GM13977 (cell line): ENCODE measurements at places on chromosomes 2 and 18.

DNA sequence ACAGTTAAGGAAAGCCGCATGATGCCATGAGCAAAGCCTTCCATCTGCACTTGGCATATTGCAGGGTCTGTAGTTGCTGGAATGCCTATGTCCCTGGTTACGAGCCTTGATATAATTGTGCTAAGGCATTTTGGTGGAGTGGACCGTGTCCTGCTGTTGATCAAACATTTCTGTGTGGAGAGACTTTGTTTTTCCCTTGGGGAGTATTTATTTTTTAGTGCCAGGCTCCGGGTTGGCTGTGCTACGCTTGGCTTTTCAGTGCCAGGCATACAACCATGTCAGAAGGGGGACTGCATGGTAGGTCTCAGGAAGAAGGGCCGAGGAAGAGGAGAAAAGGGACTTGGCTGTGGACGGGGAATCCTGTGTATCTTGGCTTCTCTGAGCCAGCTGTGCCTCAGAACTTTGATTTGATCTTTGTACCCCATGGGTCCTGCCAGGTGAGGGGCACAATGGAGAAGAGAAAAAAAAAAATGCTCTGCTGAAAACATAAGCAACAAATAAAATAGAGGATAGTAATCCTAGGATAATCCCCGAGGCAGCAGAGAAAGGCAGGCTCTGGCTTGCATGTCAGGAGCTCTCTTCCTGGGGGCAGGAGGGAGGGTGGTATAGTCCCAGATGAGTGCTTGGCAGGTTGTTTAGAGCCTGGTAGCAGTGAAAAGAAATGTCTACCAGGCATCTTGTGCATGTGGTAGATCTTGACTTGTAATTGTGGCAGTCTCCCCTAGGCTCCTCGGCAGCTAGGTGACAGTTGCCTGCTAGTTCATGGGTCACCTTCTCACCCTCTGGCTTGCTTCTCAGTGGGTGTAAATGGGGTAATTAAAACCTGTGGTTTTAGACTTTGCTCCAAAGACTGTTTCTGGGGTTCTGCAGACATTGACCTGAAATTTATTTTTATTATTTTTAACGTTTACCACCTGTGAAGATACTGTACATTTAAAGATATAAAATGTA, 233.0 kb downstream of the NEDD4L start:
- no peak for DNase-seq

- no peak for DNase-seq
Observed at GRCh38 chr2:35790292-35790691, 565.3 kb upstream of the CRIM1 start.

DNA sequence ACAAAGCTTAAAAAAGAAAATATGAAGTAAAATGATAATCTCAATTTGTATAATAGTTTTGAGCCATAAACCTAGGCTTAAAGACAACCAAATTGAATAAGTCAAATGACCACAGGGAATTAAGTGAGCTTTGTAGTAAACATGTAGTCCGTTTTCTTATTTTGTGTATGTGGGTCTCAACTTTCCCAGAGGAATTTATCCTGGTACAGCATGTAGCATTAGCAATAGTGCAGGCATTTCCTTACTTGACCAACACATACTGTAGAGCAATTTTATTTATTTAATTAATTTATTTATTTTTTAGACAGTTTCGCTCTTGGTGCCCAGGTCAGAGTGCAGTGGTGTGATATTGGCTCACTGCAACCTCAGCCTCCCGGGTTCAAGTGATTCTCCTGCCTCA, 37.5 kb upstream of the MTCL1 start:
- no peak for DNase-seq

- no peak for DNase-seq
Observed at GRCh38 chr2:238483656-238484055, 56.9 kb downstream of the ASB1 start.

GRCh38 chr2:12742891-12743290, 26.2 kb downstream of the TRIB2 start:
- DNase-seq: no peak

GRCh38 chr2:147430408-147430807, 414.4 kb upstream of the ACVR2A start:
- DNase-seq: no peak

DNA sequence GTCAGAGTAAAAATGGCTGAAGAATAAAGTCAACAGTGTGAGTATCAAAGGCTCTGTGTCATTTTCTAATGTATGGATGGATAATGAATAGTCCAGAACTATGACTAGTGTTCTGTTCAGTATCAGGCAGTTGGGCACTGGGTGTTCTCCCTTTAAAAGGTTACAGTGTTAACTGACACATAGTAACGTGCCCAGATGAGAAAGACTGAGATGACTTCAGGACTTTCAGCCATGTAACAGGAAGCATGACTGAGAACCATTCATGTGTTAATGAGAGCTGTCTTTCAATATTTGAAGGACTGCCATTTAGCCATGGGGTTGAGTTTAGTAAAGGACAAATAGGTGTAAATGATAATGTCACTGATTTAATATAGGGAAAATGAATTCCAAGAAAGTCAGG, 187.1 kb downstream of the GULP1 start:
- DNase-seq: no peak

DNA sequence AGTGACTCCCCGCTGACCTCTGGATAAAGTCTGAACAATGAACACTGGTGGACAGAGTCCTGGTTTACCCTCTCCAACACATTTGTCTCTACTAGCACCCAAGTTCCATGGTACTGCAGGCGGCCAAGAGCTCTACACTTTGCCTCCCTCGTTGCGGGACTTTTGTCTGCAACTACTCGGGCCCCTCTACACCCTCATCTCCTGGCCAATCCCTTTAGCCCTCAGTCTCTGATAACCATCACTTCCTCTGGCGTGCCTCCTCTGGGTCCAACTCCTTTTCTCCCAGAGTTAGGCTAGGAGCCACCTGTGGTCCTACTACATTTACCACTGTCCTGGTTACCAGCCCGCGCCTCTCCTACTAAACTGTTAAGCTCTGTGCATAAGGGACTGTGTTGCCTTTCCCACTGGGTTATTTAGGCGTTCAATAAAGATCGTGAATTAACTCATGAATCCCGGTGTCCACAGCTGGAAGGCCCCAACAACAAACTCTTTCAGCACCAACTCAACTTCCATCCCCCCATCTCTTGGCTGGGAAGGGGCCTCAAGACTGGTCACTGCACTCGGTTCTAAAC, 757 bp downstream of the HDHD2 start:
- DNase-seq: no peak

- DNase-seq: no peak
Observed at GRCh38 chr18:10230072-10230471, 224.4 kb upstream of the APCDD1 start.

GRCh38 chr2:99707592-99707991, 217.8 kb upstream of the REV1 start:
- DNase-seq: no peak

GRCh38 chr2:48221846-48222516, 308.0 kb upstream of the STON1 start:
- no peak for DNase-seq

GRCh38 chr2:238596571-238597551, 170.1 kb downstream of the ASB1 start:
- no peak for DNase-seq

DNA sequence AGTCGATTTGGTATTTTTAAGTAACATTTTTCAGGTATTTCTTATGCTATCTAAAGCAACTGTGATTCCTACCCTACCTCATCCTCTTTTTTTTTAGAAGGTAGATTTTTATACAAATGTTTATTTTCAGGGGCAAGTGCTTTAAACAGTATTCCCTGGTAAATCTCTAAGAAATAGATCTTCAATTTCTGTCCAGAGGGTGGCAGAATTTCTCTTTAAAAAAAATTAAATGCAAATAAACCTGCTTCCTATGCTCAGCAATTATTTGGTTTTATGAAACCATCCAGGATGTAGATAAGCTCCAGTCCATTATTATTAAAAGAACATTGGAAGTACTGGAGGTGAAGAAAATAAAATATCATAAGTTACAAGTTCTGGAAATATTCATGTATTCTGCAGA, 191.9 kb downstream of the MYO3B start:
- no peak for DNase-seq

DNA sequence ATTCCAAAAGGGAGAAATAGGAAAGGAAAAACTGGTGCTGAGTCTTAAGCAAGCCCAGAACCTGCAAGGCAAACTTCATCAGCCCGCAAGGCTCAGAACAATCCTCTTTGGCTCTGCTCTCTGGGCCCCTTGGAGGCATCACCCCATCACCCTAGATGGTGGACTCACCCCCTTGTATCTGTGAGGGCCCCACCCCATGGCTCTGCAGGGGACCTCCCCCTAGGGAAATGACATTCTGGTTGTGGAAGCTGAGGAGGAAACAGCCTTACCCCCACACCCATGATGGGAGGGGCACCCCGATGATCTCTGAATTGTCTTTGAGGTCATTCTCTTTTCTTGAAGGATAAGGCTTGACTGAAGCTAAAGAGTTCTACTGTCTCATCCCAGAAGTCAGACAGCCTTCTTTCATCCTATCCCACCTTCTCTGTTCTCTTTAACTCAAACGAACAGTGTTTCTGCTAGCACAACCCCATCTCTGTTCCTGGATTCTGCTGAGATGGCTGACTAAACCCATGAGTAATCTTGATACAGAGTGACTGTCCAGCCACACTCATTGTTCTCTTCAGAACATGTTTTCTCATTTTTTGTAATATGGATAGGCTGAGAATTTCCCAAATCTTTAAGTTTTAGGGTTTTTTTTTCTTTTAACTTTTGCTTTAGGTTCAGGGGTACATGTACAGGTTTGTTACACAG, 492.1 kb upstream of the MYT1L start:
- no peak for DNase-seq

GRCh38 chr18:35141567-35142274, 99.1 kb upstream of the ZNF397 start:
- DNase-seq: no peak

DNA sequence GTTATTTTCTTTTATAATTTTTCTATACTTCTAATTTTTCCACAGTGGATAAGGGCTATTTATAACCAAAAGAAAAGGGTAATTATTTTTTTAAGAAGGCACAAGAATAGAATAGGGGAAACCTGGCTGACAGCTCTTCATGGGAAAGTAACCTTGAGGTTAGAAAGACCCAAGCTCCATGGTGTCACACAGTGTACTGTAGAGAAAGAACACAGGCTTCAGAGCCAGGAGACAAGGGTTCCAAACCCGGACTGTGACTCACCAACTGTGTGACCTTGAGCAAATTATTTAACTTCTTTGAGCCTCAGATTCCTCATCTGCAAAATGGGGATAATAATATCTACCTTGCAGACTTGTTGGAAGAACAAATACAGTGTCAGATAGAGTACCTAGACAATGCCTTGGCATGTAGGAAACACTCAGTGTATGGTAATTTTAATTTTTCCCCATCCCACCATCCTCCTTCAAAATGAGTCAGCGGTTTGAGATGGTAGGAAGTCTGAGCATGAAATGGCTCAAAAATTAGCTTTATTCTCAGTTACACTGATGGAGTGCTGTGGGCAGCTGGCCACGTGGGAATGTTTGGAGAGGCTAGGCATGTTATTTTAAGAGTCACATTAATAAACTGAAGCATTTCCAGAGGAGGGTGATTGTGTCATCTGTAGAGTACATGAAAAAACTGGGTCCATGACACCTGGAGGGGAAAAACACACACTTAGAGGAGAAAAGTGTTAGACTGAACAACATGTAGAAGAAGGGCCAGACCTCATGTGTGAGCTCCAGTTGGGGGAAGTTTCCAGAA, 36.7 kb downstream of the TMEM37 start:
- no peak for DNase-seq

GRCh38 chr18:74679006-74679678, 81.5 kb downstream of the ZNF407 start:
- DNase-seq: peak; percentile 12

DNA sequence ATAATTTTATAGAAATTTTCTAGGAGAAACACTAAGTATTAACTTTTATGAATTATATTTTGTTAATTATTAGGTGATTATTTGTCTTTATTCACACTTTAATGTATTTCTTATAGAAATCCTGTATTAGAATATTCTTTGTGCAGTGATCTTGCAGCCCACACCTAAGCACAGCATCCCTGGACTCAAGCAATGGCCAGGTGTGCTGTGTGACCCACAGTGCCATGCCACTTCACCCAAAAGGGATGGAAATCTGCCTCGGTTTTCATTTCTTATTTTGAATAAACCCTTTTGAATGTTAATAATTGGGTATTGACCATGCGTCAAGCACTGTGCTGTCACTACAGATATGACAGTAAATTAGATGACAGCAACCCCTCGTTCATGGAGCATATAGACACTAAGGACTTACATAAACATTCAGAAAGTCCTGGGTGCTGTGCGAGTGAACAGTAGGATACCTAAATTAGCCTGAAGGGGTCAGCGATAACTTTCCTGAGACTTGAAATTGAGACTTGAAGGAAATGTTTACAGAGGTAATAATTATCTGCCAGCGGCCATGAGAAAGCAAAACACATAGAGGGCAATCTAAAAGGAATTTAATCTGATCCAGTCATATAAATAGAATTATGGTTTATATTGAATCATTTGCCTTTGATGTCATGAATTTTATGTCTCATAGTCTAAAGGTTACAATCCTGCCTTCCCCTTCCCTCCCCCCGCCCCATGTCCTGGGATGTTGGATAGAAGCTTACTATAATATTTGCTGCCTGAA, 52.7 kb upstream of the CALCRL start:
- no peak for DNase-seq

GRCh38 chr2:43458014-43458628, 137.7 kb downstream of the THADA start:
- no peak for DNase-seq

DNA sequence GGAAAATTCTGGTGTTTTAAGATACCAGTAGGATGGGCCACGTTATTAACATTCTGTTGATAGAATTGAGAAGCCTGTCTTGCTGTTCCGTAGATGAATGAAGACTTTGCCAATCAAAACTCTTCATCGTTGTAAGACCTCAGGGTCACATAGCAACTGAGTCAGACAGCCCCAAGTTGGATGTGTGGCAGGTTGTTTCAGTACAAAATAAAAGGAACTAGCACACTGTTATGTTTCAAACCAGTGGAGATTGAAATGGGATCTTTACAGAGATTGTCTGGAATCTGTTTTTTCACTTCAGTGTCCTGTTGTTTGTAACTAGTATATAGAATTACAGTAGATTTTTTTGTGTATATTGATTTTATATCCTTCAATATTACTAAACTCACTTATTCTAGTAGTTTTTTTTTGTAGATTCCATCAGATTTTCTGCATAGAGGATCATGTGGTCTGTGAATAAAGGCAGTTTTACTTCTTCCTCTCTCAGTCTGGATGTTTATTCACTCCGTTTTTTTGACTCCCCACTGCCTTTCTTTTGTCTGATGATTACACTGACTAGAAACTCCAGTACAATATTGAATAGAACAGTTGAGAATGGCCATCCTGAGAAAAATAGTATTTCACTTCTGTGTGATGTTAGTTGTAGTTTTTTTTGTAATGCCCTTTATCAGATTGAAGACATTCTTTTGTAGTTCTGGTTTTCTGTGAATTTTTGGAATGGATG, 22.7 kb downstream of the EPC2 start:
- DNase-seq: no peak

- no peak for DNase-seq
Observed at GRCh38 chr2:206011018-206011614, 74.9 kb downstream of the INO80D start.
